ENCODE measurements at places on chromosomes 13 and 19.

DNA sequence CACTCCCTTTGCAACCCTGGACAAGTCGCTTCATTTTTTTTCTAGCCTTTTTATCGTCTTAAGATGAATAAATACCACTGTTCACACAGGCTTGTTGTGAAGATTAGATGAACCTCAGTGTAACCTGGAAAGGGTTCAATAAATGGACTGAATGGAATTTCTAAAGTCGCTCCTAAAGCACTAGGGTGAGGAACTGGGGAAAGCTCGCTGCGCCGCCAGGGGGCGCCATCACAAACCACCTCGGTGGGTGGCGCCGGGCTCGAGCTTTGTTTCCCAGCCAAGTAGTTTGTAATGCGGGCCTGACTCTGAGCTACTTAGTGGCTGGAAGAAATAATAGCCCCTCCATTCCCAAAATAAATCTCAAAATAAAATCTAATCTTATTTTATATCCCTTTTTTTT lies 2.2 kb upstream of the CEACAM6 start:
- DNase-seq: peak; percentile 36

GRCh38 chr19:44303320-44303719 lies 1.5 kb downstream of the ZNF235 start:
- peak; percentile 4 for DNase-seq

DNA sequence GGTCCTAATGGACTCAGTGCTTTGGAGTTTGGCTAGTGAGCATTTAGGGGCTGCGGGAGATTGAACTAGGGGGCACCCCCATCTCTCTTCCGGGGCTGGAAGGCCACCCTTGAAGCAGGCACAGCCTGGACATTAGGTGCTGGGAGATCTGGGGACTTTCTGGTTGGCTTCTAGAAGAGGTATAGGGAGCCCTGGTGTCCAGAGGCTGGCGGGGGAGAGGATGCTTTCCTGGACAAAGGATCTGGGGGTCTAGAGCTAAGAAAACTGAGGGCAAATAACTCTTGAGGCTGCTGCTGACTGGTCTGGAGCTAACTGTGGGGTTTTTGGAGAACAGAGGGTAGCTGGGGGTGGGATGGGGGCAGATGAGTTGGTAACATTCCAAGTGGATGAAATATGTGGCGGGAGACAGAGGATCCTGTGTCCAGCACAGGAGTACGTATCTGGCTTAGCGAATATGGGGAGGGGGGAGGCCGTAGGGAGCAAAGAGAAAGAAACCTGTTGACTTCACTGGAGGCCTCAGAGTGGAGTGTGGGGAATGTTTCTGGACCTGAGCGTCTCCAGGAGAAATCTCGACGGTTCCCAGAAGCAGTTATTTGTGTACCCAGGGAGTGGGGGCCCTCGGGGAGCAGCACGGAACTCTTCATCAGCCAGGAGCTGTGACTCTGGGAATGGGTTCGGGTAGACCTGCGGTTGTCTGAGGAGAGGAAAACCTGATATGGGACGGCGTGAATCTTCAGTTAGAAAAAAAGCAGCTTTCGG lies 1.4 kb downstream of the HNRNPUL1 start:
- DNase-seq: peak; percentile 25

DNA sequence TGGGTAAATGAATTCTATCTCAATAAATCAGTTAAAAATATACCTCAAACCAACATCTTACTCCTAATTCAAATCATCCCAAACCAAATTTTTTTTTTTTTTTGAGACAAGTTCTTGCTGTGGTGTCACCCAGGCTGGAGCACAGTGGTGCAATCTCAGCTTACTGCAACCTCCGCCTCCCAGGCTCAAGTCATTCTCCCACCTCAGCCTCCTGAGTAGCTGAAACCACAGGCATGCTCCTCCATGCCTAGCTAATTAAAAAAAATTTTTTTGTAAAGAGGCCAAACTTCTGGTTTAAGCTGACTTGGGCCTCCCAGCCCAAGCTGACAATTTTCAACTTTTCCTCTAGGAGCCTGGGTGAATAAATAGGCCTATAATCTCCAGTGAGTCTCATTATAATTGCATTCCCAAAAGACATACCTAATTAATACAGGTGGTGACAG lies 22.1 kb upstream of the OLFM2 start:
- DNase-seq: no peak

DNA sequence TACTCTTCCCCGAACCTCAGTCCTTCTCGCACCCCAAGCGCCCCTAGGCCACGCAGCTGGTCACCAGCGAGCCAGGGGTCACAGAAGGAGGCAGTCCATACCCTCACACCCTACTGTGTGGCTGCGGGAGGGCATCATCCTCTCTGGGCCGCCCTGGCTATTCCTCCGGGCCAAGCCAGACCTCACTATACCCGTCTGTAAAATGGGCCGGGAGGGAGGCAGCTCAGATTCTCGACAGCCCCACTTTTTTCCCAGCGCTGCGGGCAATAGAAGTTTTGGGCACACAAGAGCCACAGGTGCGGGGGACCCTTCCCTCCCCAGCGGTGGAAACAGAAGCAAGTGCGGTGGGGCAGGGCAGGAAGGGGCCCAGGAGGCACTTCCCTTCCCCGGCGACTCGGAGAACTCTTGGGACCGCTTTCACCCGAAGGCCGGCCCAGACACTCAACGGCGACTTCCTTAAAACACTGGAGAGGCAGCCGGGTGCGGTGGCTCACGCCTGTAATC lies 5.6 kb upstream of the ARRDC2 start:
- no peak for DNase-seq

All from nephron progenitor cell (in vitro differentiated cells).